NB4 (cell line): ENCODE measurements at places on chromosomes 7 and 10.

- no peak for DNase-seq
These were observed 136.8 kb downstream of the DIP2C start for GRCh38 chr10:552679-553078.

DNA sequence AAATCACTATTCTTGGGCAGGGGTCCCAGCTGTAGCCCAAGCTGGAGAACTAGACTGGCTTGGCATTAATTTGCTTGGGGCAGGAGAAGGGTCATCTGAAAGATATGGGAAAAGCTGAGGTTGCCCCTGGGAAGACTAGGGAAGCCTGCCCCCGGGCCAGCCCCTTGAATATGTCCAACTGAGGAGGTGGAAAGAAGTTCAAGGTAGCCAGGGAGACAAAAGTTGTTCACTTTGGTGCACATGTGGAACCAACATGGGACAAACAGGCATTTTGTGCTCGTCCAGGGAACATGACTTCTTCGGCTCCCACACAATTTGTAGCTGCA lies 1.4 kb upstream of the LRRC61 start:
- no peak for DNase-seq

DNA sequence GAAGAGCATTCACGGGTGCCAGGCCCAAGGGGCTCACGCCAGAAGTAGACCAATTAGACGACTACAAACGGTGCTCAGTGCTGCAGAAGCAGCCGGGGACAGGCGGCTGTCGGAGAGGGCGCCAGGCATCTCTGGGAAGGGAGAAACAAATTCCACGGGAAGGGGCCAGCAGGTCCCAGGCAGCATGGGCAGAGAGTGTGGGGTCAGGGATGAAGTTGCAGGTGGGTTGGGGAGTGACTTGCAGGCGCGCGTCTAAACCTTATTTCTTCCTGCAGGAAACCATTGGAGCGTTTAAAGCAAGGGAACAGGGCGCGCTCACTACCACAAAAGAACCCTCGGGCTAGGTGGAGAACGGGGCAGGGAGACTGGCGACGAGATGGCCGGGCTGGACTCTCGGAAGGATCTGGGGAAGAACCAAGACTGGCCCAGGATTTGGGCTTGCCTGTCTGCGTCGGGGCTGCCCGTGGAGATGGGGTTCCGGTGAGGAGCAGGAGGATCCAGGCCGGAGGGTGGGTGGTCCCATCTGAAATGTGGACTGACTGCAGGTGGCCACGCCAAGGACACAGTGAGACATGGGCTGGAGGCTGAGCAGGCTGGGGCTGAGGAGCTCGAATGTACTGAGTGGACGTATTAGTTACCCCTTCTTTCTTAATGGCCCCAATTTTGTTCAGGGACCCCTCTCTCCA lies 116.3 kb upstream of the DIP2C start:
- no peak for DNase-seq

DNA sequence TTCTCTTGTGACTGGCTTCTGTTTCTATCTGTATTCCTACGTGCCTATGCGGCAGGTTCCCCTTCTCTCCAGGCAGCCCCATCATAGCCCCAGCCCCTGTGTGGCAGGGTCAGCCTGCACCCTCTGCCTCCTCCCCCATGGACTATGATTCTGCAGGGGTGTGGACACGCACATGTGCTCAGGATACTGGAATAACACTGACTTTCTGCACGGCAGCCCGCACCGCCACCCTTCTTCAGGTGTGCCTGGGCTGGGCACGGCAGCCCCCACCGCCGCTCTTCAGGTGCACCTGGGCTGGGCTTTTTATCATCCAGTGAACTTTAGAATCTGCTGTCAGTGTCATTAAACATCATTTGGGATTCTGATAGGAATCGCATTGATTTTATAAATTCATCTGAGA lies 202.6 kb upstream of the PPP2R2D start:
- DNase-seq: no peak

GRCh38 chr10:11082526-11082925 lies 64.9 kb downstream of the CELF2 start:
- no peak for DNase-seq

DNA sequence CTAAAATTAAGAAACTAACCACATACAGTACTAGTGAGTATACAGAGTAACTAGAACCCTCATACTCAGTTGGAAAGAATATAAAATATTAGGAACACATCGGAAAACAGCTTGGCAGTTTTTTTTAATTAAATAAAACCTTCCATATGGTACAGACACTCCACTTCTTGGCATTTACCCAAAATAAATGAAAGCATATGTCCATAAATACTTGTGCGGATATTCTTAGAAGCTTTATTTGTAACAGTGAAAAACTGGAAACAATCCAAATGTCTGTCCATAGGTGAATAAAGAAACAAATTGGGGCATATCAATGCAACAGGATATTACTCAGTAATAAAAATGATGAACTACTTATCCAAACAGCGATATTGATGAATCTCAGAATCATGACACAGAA lies 410.0 kb downstream of the HTR7 start:
- no peak for DNase-seq

DNA sequence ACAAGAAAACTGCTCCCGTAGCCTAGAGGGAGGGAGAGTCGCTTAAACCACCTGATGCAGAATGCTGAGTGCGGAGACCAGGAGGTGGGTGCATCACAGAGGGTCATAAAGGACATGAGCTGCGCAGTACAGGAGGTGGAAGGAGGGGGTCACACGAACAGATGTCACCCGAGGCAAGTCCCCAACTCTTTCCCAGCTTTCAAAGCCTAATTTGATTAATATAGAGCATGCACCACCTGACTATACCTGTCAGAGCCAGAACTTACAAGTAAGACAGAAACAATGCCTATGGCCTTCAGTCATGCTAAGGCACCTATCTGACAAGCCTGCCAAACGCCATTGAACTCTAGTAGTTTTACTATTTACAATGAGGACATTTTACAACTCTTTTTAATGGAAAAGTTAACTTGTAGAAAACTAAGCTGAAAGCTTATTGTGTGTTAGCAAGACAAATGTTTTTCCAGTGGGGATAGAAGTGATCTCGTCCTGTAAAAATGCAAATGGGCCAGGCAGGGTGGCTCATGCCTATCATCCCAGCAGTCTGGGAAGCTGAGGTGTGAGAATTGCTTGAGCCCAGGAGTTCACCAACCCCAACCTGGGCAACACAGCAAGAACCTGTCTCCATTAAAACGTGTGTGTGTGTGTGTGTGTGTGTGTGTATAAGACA lies 1.1 kb upstream of the VOPP1 start:
- DNase-seq: no peak

- DNase-seq: no peak
These were observed 44.7 kb downstream of the KLF6 start for GRCh38 chr10:3740157-3740871.

DNA sequence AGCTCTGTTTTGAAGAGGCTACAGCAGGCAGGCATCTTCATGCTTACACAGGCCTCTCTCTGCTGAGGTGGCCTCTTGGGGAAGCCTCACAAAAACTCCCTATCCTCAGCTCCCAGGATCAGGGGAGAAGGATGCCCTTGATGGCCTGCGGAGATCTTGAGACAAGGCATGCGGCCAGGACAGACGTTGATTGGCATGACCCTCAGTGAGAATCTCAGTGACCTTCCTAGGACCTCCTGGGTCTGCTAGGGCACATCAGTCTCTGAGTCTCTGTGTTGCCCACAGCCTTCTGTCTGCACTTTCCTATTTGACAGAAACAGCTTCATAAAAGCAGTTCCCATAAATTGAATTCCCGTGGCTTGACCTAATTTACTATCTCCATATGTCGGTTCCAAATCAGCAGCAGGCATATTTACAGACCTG lies 1005.8 kb upstream of the C7orf33 start:
- DNase-seq: no peak

DNA sequence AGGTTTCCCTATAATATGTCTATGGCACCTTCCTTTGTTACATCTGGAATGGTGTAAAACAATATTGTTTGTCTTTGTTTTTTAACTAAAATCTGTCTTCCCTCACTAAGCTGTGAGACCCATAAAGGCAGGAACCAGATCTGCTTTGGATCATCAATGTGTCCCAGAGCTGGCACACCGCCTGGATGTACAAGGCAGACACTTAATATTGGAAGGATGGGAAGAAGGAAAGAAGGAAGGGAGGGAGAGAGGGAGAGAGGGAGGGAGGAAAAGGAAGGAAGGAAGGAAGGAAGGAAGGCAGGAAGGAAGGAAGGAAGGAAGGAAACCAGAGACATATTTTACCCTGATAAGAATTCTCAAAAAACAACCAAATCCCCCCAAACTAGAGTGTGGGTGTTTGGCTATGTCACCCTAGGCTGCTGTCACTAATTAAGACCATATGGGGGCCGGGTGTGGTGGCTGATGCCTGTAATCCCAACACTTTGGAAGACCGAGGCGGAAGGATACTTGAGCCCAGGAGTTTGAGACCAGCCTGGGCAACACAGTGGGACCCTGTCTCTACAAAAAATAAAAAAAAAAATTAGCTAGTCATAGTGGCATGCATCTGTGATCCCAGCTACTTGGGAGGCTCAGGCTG lies 59.6 kb downstream of the SH3PXD2A start:
- no peak for DNase-seq

- no peak for DNase-seq
These were observed 52.7 kb downstream of the CRTAC1 start for GRCh38 chr10:97977673-97978072.

DNA sequence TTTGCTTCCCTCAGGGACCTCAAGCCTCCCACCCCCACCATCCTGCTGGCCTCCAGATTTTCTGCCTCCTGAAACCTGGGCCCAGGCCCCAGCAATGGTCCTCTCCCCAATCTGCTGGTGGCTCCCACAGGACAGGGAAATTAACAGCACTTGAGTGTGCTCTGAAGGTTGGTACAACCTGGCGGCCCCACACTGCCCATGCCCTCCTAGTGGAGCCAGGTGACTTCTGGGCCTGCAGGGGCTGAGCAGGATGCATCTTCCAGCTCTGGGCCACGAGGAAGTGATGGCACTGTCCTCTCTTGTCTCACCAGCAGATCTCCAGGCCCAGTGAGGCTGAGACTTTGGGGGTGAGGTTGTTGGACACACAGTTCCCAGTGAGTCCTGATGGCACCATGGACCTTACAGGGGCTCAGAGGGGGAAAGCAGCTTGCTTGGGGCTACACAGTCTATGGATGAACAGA lies 3.6 kb upstream of the ZMIZ1 start:
- DNase-seq: no peak

GRCh38 chr7:28349637-28350036 lies 62.7 kb upstream of the CREB5 start:
- DNase-seq: no peak

- DNase-seq: no peak
These were observed 24.2 kb downstream of the ITGB8 start for GRCh38 chr7:20354610-20355528.

DNA sequence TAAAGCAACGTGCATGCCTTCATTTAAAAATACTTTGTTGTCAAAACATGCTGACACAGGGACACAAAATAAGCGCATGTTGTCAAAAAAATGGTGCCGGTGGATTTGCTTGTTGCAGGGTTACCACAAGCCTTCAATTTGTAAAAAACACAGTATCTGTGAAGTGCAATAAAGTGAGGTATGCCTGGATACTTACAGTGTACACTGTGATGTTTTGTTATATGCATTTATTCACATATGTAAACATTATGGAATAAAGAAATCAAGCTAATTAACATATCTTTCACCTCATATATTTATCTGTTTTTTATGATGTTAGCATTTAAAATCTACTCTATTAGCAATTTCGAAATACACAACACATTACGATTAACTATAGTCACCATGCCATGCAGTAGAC lies 202.6 kb upstream of the FZD8 start:
- no peak for DNase-seq

DNA sequence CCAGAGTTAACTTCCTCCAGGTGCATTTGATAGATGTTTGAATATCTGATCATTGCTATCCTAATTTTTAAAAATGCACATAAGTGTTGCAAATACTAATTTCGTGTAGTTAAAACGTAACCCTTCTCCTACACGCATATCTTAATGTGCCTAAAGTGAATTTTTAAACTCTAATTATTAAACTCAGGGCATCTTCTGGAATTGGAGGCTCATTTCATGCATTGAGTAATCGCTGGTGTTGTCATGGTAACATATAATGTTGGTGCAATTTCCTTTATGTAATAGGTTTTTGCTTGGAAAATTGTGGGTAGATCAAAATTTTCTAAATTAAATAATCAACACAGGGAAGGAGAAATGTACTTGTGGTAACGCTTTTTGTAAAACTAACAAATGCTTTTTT lies 56.2 kb downstream of the ARMC3 start:
- DNase-seq: peak; percentile 13

- DNase-seq: peak; percentile 7
These were observed 404.1 kb upstream of the MKI67 start for GRCh38 chr10:128530301-128530700.

GRCh38 chr10:8042721-8043568 lies 11.5 kb upstream of the GATA3 start:
- no peak for DNase-seq

GRCh38 chr7:30791114-30791513 lies 19.9 kb downstream of the MINDY4 start:
- no peak for DNase-seq

DNA sequence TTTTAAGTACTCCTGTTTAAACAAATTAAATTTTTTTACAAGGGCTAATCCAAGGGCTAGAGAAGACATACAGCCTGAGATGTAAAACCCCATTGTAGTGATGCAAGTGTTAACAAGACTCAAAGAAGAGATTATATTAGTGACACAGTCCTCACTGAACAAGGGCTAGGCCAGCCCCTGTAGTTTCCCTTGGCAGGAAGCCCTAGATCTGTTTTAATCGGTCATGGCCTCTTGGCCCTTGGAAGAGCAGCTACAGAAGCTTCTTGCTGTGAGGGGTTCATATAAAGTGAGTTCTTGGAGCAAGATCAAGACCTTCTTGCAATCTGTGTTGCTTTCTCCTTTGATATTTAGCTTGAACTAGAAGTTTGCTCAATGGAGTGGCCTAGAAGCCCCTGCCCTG lies 1339.4 kb downstream of the XPNPEP1 start:
- DNase-seq: no peak

DNA sequence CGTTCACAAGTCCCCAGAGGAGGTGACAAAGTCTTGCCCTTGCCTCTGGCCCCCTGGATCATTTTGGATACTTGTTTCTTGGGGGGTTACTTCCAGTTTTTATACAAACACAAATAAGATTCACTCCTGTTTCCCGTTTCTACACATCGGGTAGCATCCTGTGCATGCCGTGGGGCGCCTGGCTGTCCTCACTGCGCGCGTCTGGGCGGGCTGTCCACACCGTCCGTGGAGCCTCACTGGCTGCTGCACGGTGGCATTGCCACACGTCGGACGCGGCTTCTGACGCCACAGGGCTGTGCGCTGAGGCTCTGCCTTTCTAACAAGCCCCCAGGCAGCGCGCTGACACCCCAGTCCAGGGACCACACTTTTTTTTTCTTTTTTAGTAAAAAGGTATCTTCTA lies 18.4 kb downstream of the BNIP3 start:
- peak; percentile 81 for DNase-seq

DNA sequence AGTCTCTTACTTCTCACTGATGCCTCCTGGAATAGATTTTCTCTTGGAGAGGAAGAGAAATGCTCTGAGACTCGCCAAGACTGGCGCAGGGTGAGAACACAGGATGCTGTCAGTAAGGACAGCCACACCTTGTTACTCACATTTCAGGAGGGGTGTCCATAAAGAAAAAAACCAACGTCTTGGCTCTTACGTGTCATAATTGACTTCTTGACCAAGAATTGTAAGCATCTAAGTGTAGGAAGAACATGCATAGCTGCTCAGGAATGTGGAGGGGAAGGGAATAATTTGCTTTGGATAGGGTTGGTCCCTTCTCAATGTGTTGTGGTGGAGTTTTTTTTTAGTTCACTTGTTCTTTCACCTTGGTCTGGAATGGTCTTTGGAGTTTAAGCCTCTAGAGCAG lies 43.8 kb upstream of the ZNF438 start:
- DNase-seq: no peak
